ENCODE measurements at places on chromosomes 5 and 9. TPM values are rescaled to one million over a fixed set of nuclear protein-coding genes. Genes with fewer than 3 reads are reported as not detected.

Gene LEAP2
- not detected for total RNA-seq

Gene CLIC3
- total RNA-seq = not detected

Gene PCDHGA10
- 2.3 TPM for total RNA-seq

Gene ANKRD18A
- under 0.01 TPM for total RNA-seq

Gene CDKN2B
- total RNA-seq = 14.9 TPM

Gene NUTM2G
- total RNA-seq = not detected

Gene CNTNAP3B
- 37.0 TPM for total RNA-seq

Gene LCN9
- total RNA-seq = not detected
